Stimulated activated CD8-positive, alpha-beta memory T cell treated with anti-CD3 and anti-CD28 coated beads, Interleukin-4, amount 100 ng/mL, for 1 hour (primary cell): ENCODE measurements at places on chromosomes 6 and 20.

DNA sequence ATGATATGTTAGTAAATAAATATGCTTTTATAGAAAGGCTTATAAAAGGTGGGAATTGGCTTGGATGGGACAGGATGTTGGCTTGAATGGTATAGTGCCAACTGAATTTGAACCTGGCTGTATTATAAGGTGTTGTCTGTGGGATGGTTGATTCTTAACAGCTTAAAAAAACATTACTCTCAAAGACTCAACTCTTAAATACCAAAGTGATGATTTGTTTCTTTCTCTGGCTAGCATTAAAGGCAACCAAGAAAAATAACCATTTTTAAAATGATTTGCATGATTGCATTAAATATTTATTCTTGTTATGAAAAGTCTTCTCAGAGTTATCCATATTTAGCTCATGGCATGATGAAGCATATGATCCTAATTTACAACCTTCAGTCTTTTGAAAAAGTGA, 216.2 kb downstream of the RIMS1 start:
- DNase-seq = no peak

GRCh38 chr6:12190252-12190651, 99.9 kb upstream of the EDN1 start:
- DNase-seq = no peak

DNA sequence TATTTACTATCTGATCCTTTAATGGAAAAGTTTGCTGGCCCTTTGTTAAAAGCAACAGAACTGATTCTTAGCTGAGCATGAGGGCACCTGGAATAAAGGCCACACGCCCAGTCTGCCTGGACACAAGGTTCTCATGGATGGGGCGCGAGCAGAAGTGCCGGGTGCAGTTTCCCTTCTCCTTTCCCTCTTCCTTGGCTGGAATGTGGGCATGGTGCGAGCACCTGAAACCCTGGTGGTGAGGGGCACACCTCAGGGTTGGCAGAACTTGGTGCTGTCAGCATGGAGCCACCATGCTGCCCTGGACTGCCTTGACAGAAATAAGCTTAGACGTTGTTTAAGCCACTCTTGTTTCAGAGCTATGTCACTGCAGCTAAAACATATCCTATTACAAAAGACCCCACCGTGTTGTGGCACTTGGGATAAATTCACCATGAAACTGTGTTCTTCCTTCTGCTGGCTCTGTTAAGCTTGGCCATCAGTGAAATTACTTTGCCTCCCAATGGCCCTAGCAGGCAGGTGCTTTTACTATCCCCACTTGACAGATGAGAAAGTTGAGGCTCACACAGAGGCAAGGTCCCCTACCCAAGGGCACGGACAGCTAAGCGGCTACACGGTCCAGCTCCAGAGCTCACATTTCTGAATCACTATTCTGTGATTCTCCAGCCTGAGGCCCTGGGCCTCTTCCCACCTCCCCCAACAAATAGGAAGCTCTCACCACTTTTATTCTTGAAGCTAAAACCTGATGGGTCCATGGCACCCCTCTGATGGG, 115.9 kb downstream of the PREX1 start:
- no peak for DNase-seq

- no peak for DNase-seq
Measured at GRCh38 chr6:148348778-148349177, 6.1 kb downstream of the SASH1 start.

DNA sequence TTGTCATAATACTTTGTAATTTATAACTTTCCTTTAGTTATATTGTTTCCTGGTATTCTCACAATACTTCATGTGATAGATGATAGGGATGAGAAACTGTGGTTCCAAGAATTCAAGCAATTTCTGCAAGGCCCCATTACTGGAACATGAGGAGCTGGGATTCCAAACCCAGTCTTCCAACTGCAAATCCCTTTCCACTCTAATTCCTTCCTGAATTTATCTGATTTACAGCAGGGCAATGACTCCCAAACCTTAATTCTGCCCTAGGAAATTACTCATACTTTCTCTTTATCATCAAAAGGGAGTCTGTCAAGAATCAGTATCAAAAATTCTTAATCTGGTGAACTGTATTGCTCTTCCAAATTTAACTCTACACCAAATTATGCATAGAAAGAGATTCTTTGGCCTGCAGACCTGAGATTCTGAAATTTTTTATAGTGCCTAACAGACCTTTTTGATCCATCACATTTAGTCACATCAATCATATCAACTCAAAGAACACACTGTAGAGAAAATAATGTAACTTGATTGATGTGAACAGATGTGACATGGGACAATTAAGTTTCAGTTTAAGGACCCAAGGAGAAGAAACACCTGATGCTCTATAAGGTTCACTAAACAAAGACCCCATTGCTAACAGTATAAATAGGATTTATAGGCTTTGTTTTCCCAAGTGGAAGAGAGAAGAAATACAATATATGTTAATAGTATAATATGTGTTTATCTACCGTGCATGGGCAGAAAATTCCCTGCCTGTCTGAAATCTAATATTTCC, 41.5 kb upstream of the GJA1 start:
- no peak for DNase-seq

DNA sequence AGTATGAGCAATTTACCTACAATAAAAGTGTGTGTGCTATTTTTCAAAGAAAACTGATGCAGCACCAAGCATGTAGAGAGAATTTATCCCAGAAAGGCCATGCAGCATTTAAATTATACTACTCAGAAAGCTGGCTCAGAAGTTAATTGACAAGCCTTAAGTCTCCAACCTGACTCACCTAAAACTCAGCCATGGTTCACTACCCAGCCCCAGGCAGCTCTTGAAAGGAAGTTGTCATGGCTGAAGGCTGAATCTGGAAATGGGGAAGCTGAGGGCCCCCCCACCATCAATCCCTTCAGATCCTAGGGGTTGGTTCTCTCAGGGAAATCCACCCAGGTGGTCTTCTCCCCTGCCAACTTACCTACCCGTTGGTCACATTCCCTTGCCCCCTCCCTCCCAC, 19.7 kb downstream of the PPIL6 start:
- no peak for DNase-seq

- peak; percentile 55 for DNase-seq
Measured at GRCh38 chr6:142945446-142946180, 637 bp upstream of the HIVEP2 start.
